ENCODE measurements at places on chromosomes 5 and 9.

- DNase-seq: no peak
Measured at GRCh38 chr9:122402403-122402871, 31.6 kb downstream of the PTGS1 start.

DNA sequence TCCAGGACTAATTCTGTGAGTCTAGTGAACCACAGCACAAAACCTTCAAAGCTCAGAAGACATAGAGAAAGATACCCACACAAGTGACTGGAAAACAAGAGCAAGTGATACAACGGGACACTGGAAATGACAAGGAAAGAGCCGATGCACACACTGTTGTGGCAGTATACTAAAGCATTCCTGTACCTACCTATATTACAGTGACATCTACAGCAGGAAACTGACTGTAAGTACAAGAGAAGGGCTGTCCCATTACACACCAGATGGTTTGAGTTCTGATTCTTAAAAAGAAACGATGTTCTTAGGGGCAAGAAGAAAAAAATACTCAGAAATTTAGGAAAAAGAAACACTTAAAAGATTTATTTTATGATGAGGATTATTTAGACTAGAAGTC is 18.5 kb downstream of the TMEM245 start:
- no peak for DNase-seq

- no peak for DNase-seq
Measured at GRCh38 chr5:13739479-13739878, 205.0 kb downstream of the DNAH5 start.

DNA sequence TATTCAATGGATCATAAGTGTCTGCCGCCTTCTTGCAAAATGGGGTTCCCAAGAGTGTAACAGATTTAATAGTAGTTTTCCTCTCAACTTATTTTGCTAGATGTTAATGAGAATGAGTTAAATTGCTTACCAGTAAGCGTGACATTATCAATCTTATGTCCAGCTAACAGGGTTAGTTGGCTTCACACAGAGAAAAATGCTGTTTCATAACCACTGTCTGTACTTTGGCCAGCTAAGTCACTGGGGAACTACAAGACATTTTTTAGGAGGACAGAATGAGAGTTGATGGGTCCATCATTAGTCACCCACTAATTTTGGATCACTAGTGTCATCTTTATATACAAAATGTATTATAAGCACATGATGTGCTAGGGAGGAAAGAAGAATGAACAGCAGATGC is 1.4 kb downstream of the CDC37L1 start:
- no peak for DNase-seq

DNA sequence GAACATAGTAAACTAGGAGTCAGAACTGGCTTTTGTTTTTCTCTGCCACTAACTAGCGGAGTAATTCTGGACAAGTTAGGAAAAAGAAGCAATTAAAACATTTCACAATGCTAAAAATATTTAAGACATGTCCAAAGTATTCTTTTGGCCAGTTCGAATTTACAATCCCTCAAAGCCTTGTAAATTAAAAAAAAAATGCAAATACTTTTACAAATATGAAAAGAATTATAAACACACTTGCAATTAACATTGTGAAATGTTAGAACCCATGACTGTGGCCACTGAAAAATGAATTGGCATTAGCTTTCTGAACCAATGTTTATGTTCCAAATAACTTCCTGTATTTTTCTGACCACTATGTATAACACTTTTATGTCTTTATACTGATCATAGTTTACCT is 2.2 kb downstream of the RAD1 start:
- DNase-seq: no peak

DNA sequence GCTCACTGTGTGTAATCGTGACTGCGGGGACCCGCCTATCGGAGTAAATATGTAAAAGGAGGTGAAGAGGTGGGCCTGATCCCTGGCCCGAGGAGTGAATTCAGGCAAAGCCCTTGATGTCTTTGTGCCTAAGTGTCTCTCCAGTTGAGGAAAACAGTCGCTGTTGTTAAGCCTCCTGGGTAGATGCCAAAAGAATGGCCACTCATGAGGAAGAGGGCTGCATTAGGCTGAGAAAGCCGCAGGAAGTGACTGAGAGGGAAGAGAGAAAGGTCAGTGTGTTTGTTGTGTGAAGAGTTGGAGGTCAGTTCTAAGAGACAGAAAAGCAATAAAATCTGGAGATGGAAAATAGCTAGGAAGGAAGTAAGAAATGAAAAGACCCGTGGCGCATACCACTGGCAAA is 35.8 kb upstream of the PIP5K1B start:
- DNase-seq: no peak

DNA sequence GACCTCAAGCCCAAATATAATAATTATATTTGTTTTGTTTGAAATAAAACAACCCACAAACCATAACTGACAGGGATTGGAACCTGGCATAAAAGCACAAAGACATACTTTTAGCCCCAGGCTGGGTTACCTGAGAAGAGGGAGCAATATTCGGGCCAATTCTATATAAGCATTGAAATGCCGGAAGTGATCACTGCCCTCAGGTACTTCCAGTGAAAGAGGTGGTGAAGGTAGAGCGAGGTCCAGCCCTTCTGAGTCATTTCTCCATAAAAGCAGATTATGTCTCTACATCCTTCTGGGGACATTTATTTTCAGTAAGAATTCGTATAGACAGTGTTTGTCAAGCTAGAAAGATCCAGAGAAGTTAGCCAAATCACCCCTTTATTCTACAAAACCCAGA is 59.6 kb downstream of the GCNT4 start:
- DNase-seq: no peak

- no peak for DNase-seq
Measured at GRCh38 chr5:126523818-126524510, 71.1 kb downstream of the ALDH7A1 start.

- DNase-seq: no peak
Measured at GRCh38 chr5:78591138-78591612, 57.4 kb downstream of the LHFPL2 start.

DNA sequence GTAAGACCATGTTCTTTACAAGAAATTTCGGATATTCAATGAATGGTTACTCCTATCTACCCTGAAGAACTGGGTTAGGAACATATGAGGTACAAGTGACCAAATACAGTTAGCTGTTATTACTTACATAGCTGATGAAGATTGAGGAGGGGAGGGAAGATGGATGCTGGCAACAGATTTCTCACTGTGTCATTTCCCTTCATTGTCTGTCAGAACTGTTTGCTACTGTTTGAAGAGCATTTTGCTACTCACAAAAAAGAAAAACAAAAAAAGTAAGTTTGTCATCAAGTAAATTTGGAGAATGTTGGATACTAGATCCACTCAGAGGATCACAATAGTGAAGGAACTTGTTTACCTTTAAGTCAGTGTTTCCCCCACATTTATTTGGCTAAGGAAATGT is 53.7 kb downstream of the ENC1 start:
- DNase-seq: no peak

DNA sequence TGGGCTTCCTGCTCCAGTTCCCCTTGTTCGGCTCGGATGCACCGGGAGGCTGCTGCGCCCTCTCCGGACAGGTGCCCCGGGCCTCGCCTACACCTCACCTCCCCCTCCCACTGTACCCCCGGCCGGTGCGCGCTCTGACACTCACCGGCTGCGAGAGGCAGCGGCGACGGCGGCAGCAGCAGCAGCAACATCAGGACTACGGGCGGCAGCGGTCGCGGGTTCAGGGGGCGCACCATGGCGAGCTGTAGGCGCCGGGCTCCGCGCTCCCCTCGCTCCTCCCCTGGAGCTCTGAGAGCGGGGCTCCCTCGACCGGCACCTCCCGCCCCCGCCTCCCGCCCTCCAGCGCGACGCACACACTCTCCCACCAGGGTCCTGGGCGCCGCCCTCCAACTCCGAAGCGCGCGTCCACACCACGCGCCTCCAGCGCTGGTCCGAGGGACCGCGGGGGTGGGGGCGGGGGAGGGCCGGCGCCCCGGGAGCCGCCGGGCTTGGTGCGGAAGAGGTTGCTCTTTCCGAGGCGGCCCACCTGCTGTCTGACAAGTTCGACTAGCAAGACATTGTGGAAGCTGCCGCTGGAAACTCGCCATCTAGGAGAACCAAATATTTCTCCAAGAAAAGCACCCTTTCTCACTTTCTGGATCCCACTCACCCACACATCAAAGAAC is at the start of gene GFRA3:
Gene GFRA3 (minus strand): TSS at position 433 of the 665 bp plus-strand sequence. CDS start 197 bp downstream, at position 236.
- DNase-seq: no peak

DNA sequence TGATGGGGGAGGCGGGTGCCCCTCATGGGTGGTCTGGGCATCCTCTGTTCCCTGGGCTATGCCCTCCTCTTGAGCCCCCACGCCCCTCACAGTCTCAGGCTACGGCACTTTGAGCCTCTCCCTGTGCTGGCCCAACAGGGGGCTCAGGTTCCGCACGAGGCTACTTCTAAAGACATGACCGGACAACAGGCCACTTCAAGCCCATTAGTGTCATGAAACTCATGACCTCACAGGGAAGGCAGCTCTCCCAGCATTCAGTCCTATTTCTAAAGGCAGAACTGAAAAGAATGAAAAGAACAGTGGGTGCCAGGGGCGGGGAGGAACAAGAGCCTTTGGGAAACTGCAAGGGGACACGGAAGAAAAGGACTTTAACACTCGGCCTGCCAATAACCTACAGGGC is 45.0 kb downstream of the COL23A1 start:
- DNase-seq: no peak

DNA sequence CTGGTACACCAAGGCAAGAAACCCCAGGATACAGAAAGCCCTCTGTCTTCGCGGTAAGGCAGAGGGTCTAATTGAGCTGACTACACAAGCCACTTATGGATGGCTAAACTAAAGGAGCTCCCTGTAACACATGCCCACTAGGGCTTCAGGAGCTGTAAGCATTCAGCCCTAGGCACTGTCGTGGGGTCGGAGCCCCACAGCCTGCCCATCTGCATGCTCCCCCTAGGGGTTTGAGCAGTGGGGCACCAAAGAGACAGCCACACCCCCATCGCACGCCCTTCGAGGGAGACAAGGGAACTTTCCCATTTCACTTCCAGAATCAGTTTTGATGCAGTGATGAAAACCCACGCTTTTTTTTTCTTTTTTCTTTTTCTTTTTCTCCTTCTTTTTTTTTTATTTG is 11.0 kb upstream of the MTMR12 start:
- no peak for DNase-seq

DNA sequence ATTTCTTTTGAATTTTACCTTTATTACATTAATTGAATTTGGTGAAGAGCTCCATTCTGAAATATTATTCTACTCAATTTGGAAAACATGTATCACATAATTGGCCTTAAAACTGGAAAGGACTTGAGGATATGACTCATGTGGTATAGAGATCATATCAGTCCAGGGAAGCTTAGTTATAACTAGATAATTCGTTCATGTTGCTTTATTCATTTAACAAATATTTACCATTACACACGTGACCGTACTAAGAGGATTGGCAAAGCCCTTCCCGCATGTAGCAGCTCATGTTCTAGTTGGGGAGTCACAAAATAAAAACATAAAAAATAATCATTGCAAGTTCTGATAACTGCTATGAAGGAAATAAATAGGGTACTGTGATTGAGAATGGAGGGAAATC is 1816.5 kb downstream of the MAT2B start:
- DNase-seq: no peak

DNA sequence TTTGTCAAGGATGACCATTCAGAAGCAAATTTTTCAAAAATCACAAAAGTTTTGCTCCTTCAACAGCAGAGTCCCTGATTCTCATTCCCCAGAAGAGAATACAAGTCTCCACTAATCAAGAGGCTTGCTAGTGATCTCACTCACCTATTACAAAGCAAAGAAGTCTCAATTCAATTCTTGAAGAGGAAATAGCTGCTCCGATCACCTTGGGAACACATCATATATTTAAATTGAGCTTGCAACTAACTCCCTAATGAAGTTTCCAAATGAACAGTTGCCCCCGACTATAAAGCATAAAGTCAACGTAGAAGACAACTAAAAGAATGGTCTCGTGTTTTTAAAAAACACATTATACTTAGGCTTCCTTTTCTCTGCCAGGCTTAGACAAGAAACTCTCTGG is 1.6 kb downstream of the LIFR start:
- no peak for DNase-seq

DNA sequence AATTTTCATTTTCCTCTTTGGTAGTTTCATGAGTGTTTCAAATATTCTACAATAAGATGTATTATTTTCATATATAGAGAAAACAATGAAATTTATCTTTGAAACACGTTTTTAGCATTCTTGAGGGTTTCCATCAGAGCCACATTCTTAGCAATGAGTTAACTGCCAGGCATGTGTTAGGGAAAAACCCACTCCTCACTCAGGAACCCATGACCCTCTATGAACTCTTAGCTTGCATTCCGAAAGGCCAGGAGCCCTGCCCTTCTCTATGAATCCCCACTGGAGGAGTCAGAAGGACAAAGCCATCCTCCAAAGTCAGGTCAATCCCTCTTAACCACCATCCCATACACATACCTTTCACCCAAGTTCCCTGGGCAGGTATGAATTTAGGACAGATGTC is 57.5 kb downstream of the ADAMTS12 start:
- no peak for DNase-seq

DNA sequence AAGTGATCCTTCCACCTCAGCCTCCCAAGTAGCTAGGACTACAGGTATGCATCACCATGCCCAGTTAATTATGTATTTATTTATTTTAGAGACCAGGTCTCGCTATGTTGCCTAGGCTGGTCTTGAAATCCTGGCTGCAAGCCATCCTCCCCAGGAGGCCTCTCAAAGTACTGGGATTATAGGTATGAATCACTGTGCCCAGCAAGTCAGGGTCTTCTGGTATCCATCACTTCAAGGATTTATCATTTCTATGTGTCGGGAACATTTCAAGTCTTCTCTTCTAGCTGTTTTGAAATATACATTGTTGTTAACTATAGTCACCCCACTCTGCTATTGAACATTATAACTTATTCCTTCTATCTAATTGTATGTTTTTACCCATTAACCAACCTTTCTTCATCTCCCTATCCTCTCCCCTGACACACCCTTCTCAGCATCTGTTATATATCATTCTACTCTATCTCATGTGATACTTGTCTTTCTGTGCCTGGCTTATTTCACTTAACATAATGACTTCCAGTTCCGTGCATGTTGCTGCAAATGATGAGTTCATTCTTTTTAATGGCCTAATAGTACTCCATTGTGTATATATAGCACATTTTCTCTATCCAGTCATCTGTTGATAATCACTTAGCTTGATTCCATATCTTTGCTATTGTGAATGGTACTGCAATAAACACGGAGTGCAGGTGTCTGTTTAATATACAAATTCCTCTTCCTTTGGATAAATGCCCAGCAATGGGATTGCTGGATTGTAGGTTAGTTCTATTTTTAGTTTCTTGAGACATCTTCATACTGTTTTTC is 26.4 kb downstream of the UTP15 start:
- DNase-seq: no peak

DNA sequence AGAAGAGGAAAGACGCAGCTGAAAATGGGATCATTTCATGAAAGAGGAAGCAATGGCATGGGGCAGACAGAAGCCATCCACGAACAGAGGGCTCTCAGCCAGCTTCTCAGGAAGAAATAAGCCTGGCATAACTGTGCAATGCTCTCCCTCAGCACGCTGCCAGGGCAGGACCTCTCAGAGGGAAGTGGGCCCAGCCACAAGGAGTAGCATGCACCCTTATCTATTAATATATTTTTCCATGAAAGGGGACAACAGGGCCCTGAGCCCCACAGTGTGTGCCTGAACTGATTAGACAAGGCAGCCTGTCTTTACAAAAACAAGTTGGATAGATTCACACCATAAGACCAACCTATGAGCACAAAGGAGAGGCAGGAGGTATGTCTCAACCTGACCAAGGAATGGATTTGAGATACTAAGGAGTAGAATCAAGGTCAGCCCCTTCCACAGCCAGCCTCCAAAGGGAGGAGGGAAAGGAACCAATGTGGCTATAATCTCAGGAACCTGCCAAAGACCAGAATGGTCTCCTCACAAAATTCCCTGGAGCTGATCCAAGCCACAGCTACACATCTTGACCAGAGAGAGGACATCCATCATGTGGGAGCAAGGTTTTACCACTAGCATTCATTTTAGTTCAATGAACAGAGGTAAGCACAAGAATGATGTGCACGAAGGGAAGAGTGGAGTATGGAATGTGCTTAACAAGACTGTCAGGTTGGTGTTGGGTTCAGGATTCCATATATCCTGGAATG is 154.8 kb downstream of the SIL1 start:
- DNase-seq: no peak

Data from DMS 273 treated with DMSO at 0.1 percent for 48 hours (cell line).